Naive thymus-derived CD4-positive, alpha-beta T cell (primary cell): ENCODE measurements at places on chromosomes 16 and 17. TPM values are rescaled to one million over a fixed set of nuclear protein-coding genes. Genes with fewer than 3 reads are reported as not detected.

DNA sequence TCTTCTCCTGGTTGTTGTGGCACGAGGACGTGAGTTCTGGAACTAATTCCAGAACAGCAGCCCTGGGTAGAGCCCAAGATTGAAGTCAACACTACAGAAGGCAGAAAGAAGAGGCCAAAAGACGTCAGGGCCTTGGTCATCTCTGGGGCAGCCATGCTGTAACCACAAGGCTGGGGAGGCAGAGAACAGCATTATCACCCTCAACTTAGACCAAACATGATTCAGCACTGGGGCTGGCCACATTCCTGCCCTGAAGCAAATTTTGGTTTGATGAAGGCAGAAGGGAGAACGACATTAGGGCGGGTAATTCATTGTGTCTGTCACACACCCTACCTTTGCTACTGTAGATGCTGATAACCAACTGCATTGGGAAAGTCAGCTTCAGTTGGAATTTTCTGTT is 9.7 kb upstream of the ALOX15B start:
- no peak for DNase-seq

GNAO1 gene
- 0.60 TPM for polyA plus RNA-seq

DNA sequence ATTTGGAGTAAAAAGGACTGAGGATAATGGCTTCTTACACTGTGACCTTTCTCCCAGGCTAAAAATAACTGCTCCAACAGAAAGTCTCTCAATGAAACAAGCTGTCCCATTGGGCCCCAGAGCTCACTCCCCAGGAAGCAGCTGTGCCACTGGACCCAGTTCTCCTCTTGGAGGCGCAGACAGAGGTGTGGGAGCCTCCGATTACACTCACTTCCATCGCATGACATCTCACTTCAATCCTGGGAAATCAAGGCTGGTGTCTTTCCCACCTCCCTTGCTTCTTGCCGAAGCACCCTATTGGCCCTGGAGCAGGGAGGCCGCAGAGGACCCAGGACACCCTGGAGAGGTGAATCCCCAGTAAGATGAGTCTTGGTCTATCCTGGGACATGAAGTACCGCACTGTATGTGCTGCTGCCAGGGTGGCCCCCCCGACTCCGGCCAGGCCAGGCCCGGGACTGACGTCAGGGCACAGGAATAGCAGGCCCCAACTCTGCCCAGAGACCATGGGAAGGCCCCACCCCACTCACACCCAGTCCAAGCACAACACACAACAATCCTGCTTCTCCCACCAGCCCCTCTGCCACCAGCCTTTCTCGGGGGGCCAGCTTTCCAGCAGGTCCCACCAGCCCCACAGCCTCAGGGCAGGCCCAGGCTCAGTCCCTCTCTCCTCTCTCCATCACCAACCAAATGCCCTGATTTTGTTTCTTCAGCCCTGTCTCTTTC is 29.5 kb downstream of the SRL start:
- no peak for DNase-seq

- DNase-seq: no peak
These were observed 15.4 kb downstream of the PHF12 start for GRCh38 chr17:28935744-28936460.

MTSS2 gene
- not detected for polyA plus RNA-seq

- DNase-seq: no peak
These were observed 669 bp upstream of the DCTPP1 start for GRCh38 chr16:30430428-30430970.

DNA sequence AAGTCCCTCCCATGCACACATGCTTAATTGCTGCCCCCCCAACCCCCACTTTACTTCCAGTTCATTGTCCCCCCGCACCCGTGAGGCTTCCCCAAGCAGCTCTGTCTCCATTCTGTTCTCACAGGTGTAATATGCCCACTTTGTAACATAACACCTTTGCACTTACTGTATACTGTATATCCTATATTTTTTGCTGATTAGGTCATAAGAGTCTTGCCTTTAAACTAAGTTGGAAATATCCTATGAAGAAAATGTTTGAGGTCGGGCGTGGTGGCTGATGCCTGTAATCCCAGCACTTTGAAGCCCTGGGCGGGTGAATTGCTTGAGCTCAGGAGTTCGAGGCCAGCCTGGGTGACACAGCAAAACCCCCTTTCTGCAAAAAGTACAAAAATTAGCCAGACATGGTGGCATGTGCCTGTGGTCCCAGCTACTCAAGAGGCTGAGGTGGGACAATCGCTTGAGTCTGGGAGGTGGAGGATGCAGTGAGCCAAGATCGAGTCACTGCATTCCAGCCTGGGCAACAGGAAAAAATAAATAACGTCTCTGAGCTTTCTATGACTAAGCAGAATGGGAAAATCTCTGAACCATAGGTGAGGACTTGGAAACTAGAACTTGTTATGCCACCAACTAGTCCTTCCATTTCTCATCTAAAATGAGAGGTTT is 76.1 kb downstream of the TNRC6C start:
- no peak for DNase-seq

GRCh38 chr16:610513-611381 is 20.0 kb upstream of the WFIKKN1 start:
- peak; percentile 51 for DNase-seq

GRCh38 chr17:35146214-35146833 is 1.3 kb upstream of the UNC45B start:
- DNase-seq: no peak

GRCh38 chr17:43767053-43767712 is 8.6 kb upstream of the SOST start:
- no peak for DNase-seq

PRPSAP2 gene
- 48.1 TPM for polyA plus RNA-seq

C16orf95 gene
- 5.3 TPM for polyA plus RNA-seq
